ENCODE measurements at places on chromosomes 4 and X. TPM values are rescaled to one million over a fixed set of nuclear protein-coding genes. Genes with fewer than 3 reads are reported as not detected.

MID2 gene
- 6.0 TPM for total RNA-seq

GATA1 gene
- 3.0 TPM for total RNA-seq

CTSO gene
- total RNA-seq: 22.2 TPM

TBX22 gene
- total RNA-seq: not detected

FAM120C gene
- total RNA-seq: 15.4 TPM

WDR17 gene
- total RNA-seq: 0.12 TPM

EOLA1 gene
- total RNA-seq: 36.7 TPM

HDX gene
- 4.2 TPM for total RNA-seq

CORIN gene
- total RNA-seq: 0.78 TPM

ITGB1BP2 gene
- total RNA-seq: 3.0 TPM

BMX gene
- total RNA-seq: not detected

FDCSP gene
- not detected for total RNA-seq

LINC00632 gene
- total RNA-seq: 0.43 TPM

ZNF732 gene
- not detected for total RNA-seq

NLGN4X gene
- total RNA-seq: not detected

TRIM61 gene
- 2.0 TPM for total RNA-seq

SLC6A14 gene
- total RNA-seq: not detected

ATP1B4 gene
- total RNA-seq: not detected

PLS3 gene
- 0.54 TPM for total RNA-seq

TGIF2LX gene
- total RNA-seq: not detected

TEX11 gene
- total RNA-seq: not detected

FOXR2 gene
- total RNA-seq: not detected

MAGEA9B gene
- not detected for total RNA-seq

CCSER1 gene
- total RNA-seq: 1.1 TPM

KCND1 gene
- 2.7 TPM for total RNA-seq

GPR34 gene
- 6.0 TPM for total RNA-seq

GAGE12F gene
- not detected for total RNA-seq

CD38 gene
- total RNA-seq: 98.8 TPM

PTTG2 gene
- total RNA-seq: 1.5 TPM

UGT8 gene
- 0.25 TPM for total RNA-seq

KCNE5 gene
- 1.1 TPM for total RNA-seq

DDX53 gene
- not detected for total RNA-seq

LRCH2 gene
- not detected for total RNA-seq

MAOA gene
- 0.05 TPM for total RNA-seq

BST1 gene
- total RNA-seq: 6.4 TPM

TMEM154 gene
- total RNA-seq: 9.8 TPM

DBET gene
- total RNA-seq: not detected

JCHAIN gene
- total RNA-seq: 1,035 TPM

TMSB15C gene
- 2.5 TPM for total RNA-seq

CXCL8 gene
- total RNA-seq: 81.1 TPM

CXCL5 gene
- 1.5 TPM for total RNA-seq

EXOC1L gene
- not detected for total RNA-seq

NPY2R gene
- not detected for total RNA-seq

PFKFB1 gene
- total RNA-seq: 0.75 TPM

FABP2 gene
- total RNA-seq: not detected

DRP2 gene
- total RNA-seq: not detected

COL4A6 gene
- total RNA-seq: not detected

SYNPO2 gene
- 0.56 TPM for total RNA-seq

XG gene
- total RNA-seq: not detected

TLR10 gene
- total RNA-seq: 0.31 TPM

SERTM2 gene
- not detected for total RNA-seq

ANK2 gene
- not detected for total RNA-seq

FGF16 gene
- total RNA-seq: not detected

VCX2 gene
- not detected for total RNA-seq

GLRA2 gene
- total RNA-seq: not detected

GSTCD gene
- 6.2 TPM for total RNA-seq

UGT2B11 gene
- not detected for total RNA-seq

SSX1 gene
- total RNA-seq: not detected

MXRA5 gene
- total RNA-seq: not detected
